ENCODE measurements at places on chromosomes 12 and 14.

GRCh38 chr14:101623685-101624444 is 62.6 kb downstream of the DIO3 start:
- no peak for DNase-seq

GRCh38 chr14:33916663-33917565 is 34.0 kb downstream of the EGLN3 start:
- DNase-seq, result no peak

GRCh38 chr14:103818870-103819269 is 28.5 kb downstream of the PPP1R13B start:
- no peak for DNase-seq

DNA sequence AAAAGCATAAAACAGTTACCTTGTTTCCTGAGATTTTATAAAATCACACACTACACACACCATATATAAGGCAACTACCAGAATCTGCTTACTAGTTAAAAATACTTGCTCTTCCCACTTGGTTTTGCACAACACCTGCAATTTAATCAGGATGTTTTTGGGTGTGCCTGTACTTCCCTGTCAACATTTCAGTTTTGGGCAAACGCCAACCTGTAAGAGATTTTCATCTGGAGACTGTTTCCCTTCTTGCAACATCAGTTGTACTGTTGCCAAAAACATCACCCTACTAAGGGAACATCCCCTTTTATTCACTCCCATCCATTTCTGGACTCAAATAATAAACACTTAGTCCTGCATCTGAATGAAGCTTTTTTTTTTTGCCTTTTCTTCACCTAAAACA is 172.3 kb downstream of the DUSP6 start:
- DNase-seq, result no peak

- DNase-seq, result no peak
Observed at GRCh38 chr12:123441523-123442164, 5.2 kb upstream of the RILPL2 start.

DNA sequence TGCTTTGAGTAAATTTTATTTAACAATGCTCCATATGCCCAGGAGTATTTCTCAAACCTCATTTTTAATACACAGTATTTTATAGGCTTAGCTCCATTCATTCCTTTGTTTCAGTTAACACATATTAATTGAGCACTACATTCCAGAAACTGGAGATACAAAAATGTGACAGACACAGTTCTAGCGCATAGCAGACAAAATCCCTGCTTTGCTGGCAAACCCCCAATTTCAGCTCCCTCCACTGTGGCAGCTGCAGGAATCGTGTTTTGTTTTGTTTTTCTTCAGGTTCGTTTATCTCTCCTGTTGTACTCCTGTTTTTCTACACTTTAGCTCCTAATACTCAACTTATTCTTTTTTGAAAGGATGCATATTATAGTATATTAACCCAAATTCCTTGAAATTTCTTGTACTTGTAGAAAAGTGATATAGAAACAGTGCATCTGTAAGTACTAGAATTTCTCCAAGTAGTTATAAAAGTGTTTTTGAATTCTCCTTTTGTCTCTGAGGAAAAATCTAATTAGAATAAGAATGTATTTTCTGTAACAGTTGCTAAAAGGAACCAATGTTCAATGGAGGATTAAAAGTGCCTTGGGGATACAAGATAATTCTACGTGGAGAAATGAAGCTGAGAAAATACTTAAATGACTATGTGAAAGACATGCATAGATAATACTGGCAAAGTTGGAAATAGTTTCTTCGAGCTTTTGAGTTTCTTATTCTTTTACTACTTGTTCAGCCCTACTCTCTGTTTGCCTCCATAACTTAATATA is 6.4 kb upstream of the RAB21 start:
- no peak for DNase-seq

GRCh38 chr12:10194160-10194670 is 15.4 kb downstream of the TMEM52B start:
- DNase-seq, result no peak

GRCh38 chr12:25058012-25058411 is 109.1 kb upstream of the BCAT1 start:
- DNase-seq, result no peak

- DNase-seq, result no peak
Observed at GRCh38 chr14:96582411-96582961, 80.3 kb downstream of the PAPOLA start.

GRCh38 chr12:120413901-120414695 is 23.8 kb upstream of the COX6A1 start:
- DNase-seq, result no peak

DNA sequence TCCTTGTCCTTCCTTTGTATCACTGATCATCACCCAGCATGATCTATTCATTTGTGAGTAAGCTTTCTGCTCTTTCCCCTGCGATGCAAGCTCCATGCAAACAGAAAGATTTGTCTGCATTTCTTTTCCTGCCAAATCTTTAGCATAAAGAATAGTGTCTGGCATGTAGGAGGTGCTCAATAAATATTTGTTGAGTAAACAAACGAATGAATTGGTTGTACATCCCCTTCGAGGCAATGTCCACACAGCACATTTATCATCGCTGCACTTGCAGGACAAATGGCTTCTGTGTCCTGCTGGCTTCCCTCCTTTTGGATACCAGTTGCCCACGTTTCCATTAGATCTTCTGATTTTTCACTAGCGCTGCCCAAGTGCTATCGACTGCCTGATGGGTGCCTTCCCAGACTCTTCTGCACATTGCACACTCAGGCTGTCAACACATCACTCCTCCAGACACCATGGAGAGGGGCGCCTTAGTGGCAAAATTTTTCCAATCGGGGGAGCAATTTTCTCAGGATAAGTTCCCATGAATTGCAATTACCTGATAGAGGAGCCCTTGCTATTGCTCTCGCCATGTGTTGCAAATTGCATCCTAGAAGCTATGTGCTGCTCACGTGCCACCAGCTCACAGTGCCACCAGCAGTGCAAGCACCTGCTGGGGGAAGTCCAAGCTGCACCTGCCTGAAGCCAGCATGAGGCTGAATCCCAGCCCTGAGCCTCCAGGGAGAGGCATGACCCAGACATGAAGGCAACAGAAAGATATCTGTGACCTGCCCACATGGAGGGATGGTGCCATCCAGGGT is 206.6 kb downstream of the KIF26A start:
- DNase-seq, result no peak

DNA sequence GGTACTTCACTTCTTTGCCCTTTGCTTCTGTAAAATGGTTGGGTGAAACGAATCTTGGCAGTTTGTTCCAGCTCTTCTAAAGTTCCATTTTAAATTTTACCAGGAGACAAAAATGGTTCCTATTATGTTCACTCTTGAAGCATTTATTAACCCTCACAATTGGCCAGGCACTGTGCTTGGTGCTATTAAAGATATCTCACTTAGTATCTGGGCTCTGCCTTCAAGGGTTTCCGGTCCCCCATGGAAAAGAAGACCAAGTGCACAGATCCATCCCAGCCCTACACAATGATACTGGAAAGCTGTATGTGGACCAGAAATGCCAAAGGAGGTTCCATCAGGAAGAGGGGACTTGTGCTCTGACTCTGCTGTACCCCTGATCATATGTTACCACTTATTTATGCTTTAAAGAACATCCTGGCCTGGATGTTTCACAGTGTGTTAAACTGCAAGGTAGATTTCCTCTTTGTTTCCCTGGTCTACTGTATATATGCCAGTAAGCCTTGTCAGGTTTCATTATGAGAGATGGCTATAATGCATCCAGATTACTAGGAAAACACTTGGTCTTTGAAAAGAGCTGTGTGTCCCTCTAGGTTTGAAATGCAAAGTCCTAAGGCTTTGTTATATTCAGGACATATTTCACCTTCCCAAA is 154.8 kb downstream of the PRKCH start:
- DNase-seq, result no peak

GRCh38 chr12:5166976-5167375 is 123.3 kb downstream of the KCNA5 start:
- no peak for DNase-seq

- no peak for DNase-seq
Observed at GRCh38 chr12:55619354-55620138, 17.1 kb upstream of the OR10P1 start.

- no peak for DNase-seq
Observed at GRCh38 chr14:82362452-82362851, 828.8 kb upstream of the SEL1L start.

GRCh38 chr14:52103416-52103815 is 34.6 kb upstream of the NID2 start:
- DNase-seq, result no peak

Measured in stimulated activated CD8-positive, alpha-beta memory T cell treated with anti-CD3 and anti-CD28 coated beads, Interleukin-2, amount 100 ng/mL, for 1 hour (primary cell).